ENCODE measurements at places on chromosomes 2 and 18.

DNA sequence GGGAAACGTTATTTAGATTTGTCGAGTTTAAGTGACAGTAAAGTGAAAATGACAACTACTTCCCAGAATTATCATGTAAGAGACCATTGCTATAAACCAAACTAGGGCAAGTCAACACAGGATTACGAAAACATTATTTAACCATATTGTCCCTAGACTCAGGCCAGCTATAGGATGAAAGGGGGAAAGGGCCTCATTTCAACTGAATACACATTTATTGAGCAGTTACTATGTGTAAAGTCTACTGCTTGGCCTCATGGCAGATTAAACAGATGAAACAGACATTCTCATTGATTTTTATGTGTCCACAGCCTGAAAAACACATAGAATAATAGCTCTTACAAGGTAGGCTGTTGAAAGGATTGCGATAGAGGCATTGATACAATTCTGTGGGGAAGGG, 32.7 kb downstream of the ARHGEF33 start:
- no peak for DNase-seq

DNA sequence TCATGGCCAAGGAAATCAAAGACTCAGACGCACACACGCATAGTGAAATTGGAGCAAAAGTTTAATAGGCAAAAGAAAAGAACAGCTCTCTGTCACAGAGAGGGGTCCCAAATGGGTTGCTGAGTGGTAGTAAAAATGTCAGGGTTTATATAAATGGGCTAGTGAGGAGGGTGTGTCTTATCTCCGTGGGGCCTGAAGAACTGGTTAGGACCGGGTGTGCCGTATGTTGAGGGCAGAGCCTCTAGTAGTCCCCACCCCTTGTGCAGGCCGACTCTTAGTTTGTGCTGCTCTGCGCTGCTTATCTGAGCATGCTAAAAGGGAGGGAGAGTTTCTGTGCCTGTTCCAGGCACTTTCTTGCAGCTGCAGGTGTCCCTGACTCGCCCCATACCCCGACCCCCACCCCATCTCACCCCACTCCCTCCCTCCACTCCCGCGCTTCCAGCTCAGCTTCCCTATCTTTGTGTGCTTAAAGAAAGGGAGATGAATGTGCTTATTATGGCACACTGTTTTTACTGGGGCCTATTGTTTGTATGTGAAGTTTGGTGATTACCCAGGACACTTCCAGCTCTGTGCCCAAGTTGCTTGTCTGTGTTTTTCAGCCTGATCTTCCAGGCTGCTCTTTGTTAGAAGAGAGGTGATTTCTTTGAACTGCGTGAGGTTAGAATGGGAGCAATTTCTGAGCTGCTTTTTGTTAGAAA, 167.4 kb downstream of the SPAG16 start:
- peak; percentile 37 for DNase-seq

GRCh38 chr2:224596289-224596688, 11.1 kb upstream of the CUL3 start:
- no peak for DNase-seq

- DNase-seq: no peak
Observed at GRCh38 chr18:76456823-76457222, 38.2 kb downstream of the ZNF516 start.

DNA sequence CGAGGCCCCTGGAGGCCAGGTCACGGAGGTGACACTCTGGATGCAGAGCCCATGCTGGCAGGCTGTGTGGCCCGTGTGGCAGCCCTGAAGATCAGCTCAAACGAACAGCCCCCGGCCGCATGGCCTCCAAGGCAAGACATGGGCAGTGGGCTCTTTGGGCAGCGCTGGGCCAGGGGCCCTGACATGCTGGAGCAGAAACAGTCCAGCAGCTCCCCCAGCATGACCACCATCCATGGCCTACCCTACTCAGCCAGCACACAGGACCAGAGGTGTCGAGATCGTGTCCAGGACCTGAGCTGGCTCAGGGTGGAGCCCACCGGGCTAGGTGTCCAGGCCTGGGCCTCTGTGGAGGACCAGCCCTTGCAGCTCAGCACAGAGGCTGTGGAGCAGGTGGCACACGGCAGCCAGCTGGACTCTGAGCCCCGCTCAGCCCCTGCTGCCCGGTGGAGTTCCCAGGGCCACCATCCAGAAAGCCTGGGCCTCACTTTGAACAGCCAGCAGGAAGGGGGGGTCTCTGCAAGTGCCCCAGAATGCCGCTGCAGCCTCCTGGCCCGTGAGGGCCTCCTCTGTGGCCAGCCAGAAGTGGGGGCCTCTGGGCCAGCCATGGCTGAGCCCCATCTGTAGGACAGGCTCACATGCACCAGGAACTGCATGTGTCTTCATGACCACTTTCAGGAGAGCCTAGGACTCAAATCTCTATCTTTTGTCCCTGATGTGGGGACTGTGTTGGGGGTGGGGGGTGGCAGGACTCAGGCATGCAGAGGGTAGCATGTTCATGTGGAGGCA, 8.9 kb downstream of the AMER3 start:
- no peak for DNase-seq

GRCh38 chr2:105576440-105577241, 168.1 kb upstream of the NCK2 start:
- no peak for DNase-seq

DNA sequence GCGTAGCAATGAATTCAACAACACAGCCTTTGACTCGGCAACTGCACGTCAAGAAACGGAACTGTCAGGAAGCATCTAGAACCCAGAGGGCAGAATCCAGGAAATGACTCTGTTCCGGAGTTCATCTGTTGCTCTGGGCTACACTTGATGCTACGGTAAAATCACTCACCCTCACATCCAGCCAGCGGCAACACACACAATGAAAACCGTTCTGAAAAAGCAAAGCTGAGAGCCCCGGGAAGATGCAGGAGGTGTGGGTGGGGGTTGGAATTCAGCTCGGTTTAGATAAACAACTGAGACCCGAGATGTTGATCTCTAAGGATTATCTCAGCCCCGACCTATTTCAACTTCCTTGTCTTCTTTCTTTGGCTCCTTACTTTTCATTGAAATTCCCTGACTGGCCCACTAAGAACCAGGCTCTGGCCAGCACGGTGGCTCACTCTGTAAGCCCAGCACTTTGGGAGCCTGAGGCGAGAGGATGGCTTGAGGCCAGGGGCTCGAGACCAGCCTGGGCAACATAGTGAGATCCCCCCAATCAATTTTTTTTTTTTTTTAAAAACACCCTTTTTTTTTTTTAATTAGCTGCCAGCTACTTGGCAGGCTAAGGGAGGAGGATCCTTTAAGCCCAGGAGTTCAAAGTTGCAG, 13.3 kb upstream of the RAB17 start:
- DNase-seq: no peak

- DNase-seq: no peak
Observed at GRCh38 chr18:60599267-60599666, 226.7 kb upstream of the MC4R start.

- DNase-seq: peak; percentile 56
Observed at GRCh38 chr2:88190808-88191721, 20.9 kb downstream of the THNSL2 start.

GRCh38 chr2:202377207-202377761, 1.2 kb downstream of the BMPR2 start:
- DNase-seq: peak; percentile 12

- DNase-seq: no peak
Observed at GRCh38 chr2:217932803-217933616, 69.8 kb downstream of the TNS1 start.

DNA sequence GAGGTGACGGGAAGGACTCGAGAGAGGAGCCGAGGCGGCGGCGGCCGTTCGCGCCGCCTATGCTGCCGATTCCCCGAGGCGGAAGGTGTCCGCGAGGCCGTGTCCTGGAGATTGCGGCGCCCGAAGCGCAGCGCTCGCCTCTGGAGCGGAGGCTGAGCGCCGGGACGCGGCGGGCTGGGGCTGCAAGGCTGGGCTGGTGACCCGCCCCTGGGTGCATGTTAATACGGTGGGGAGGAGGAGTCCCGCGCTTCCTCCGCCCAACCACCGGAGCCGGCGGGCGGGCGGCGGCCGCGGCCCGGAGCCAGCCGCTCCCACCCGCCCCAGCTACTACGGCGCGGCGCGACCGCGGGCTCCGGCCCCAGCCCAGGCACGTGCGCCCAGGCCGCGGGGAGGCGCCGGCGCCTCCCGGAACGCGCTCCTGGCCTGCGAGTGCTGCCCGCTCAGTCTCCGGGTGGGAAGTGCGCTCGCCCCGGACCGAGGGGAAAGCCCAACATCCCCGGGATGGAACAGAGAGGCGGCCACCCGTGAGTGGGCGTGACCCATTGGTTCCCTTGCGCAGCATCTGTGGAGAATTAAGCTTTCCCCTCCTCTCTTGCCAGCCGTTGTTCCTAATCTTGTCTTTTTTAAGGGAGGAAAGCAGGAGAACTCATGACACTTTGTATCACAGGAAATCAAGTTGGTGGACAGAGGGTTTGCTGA, at the start of gene DLGAP1:
DLGAP1 (minus strand) TSS at position 195 of the 699 bp plus-strand sequence.
- DNase-seq: no peak

DNA sequence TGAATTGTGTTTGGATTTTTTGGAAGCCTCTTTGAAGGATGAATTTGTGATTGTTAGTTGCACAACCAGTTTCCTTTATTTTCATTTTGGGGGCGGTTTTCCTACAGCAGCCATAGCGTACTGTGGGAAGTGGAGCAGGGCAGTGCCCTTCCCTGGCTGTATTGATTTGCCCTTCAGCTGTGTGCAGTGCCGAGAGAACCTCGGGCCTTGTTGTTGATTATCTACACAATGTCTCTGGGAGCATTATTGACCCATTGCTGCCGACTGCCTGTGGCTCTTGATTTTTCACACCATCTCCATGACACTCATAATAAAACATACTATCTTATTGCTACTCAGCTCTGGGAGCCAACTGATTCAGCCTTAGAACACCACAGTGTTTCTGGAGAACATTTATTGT, 162.2 kb upstream of the BOD1L2 start:
- no peak for DNase-seq

- no peak for DNase-seq
Observed at GRCh38 chr2:61328707-61329251, 142.1 kb downstream of the USP34 start.

GRCh38 chr2:149038442-149039212, at the start of gene LYPD6B:
Gene LYPD6B (plus strand): TSS chr2:149038699. CDS start chr2:149130949, 92,250 bp downstream.
- no peak for DNase-seq

- no peak for DNase-seq
Observed at GRCh38 chr2:98935111-98935770, 784 bp downstream of the CRACDL start.

GRCh38 chr2:36556842-36557241, 41.1 kb downstream of the FEZ2 start:
- no peak for DNase-seq

DNA sequence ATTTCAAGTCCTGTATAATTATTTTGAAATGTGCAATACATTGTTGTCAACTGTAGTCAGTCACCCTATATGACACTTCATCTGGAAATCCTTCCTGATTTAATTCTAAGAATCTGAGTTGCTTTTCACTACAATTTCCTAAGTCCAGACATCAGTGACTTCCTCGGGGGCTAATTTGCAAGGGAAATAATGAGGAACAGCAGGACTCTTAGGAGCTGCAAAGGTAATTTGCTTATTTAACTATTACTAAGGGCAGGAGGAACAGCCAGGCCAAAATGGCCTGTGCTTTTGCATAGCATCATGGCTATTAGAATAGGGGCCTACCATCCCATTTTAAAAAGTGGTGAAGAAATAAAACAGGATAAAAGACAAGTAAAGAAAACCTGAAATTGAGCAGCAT, 178.8 kb downstream of the MC4R start:
- DNase-seq: no peak

- DNase-seq: no peak
Observed at GRCh38 chr18:70376137-70376913, 87.5 kb downstream of the SOCS6 start.

- DNase-seq: no peak
Observed at GRCh38 chr2:34785206-34785785, 1186.2 kb upstream of the FAM98A start.

DNA sequence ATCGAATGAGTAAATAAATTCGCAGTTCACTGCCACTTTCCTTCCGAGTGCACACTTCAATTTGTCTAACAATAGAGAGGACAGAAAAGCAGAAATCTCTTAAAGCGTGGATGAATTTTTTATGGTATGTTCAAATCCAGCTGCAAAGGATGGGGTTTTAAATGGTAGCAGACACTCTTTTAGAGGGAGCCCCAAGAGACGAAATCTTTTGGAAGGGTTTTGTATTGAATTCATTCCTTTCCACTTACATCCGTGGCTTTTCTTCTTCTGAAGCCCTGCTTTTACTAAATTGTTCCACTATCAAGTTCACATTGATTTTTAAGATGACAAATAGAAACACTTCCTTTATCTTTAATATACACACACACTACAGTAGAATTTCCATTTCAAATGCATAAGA, 680.7 kb downstream of the NR4A2 start:
- DNase-seq: no peak

Measured in hematopoietic multipotent progenitor cell treated with erythropoietin and hydrocortisone succinate and interleukin-3 and kit ligand, for 15 days (in vitro differentiated cells).